ENCODE measurements at places on chromosomes 3 and 15. TPM values are rescaled to one million over a fixed set of nuclear protein-coding genes. Genes with fewer than 3 reads are reported as not detected.

- H3K27me3 ChIP-seq, result peaks cover 3% of the 10 kb centered on the region
- DNase-seq, result no peak
- H3K4me3 ChIP-seq, result no peak overlapping the region
- H3K36me3 ChIP-seq, result no peaks in the 10 kb centered on the region
- H3K4me1 ChIP-seq, result no peaks in the 10 kb centered on the region
- peak overlapping the region; percentile 25 for H3K27ac ChIP-seq
Measured at GRCh38 chr3:160184655-160185054, 40.6 kb upstream of the C3orf80 start.

GRCh38 chr3:59513570-59513969 is 463.7 kb upstream of the CFAP20DC start:
- H3K27ac ChIP-seq, result no peak overlapping the region
- H3K4me1 ChIP-seq, result no peaks in the 10 kb centered on the region
- H3K4me3 ChIP-seq, result no peak overlapping the region
- no peak for DNase-seq
- no peaks in the 10 kb centered on the region for H3K27me3 ChIP-seq

GRCh38 chr3:13665582-13666226 is 116.8 kb downstream of the FBLN2 start:
- no peaks in the 10 kb centered on the region for H3K4me1 ChIP-seq
- H3K27me3 ChIP-seq, result peaks cover 37% of the 10 kb centered on the region
- no peaks in the 10 kb centered on the region for H3K36me3 ChIP-seq
- DNase-seq, result no peak

GRCh38 chr3:45608885-45609284 is 14.3 kb downstream of the LIMD1 start:
- H3K4me1 ChIP-seq, result peaks cover 4% of the 10 kb centered on the region
- H3K27ac ChIP-seq, result no peak overlapping the region
- H3K4me3 ChIP-seq, result no peak overlapping the region
- no peaks in the 10 kb centered on the region for H3K27me3 ChIP-seq

DNA sequence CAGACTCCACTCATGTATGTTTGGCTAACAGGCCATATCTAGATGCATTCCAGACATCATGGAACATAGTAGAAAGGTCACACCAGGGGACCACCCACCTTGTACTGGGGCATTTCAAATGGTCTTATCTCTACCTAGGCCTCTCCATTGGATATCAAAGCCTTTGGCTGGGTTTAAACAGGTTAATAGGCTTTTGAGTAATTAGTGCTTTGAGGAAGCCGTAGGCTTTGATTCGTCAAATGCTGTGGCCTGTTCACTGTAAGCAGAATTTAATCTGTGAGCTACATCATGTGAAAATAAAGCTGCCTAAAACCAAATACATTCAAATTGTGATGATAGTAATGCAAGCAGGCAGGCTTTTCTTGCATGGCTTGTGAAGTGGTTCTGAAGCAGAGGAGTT is 129.5 kb downstream of the ST8SIA2 start:
- H3K27me3 ChIP-seq, result no peaks in the 10 kb centered on the region
- no peak overlapping the region for H3K4me3 ChIP-seq
- H3K4me1 ChIP-seq, result peaks cover 5% of the 10 kb centered on the region
- no peaks in the 10 kb centered on the region for H3K36me3 ChIP-seq
- no peak overlapping the region for H3K27ac ChIP-seq

DNA sequence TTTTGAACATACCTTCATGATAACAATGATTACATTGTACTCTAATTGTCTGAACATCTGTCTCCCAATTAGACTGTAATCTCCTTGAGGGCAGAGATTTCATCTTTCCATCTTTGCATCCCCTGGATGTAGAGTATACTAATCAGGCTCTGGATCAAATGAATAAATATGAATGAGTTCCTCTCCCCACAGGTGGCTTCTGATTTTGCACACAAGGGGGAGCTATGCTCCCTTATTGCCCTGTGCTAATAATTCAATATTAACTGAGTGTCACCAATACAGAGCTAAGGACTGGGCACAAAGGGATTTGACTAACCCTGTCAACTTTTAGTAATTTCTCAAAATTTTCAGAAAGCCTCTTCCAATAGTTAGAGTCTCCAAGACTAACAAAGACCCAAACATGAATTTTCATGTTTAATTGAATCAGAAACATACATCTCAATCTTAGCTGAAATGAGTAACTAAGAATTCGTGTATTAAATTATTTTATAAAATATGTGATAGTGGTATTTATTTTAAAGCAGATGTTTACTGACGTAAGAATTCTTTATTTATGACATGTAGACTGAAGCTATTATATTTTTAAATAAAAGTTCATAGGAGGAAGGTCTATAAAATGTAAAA is 3.0 kb downstream of the DUOXA1 start:
- H3K36me3 ChIP-seq, result no peaks in the 10 kb centered on the region
- peaks cover 67% of the 10 kb centered on the region for H3K27me3 ChIP-seq
- H3K4me3 ChIP-seq, result no peak overlapping the region
- H3K4me1 ChIP-seq, result no peaks in the 10 kb centered on the region
- H3K27ac ChIP-seq, result no peak overlapping the region
- DNase-seq, result no peak

DNA sequence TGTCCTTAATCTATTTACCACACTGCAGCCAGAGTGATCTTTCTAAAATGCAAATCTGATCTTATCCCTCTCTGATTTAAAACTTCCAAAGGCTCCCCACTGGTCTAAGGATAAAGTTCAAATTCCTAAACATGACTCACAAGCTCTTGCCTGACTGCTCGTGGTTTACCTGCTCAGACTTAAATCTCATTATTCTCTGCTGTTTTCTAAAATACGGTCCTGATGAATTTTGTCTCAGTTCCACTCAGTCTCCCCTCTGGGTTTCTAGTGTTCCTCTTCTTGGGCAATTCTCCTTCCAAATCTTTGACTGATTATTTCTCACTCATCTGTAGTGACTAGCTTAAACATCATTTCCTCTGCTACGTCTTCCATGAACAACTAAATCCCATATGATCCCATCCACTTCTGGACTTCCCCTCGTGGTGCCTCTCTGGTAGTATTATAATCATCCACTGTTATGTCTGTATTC is 108.3 kb downstream of the P3H2 start:
- H3K27ac ChIP-seq, result no peak overlapping the region
- H3K27me3 ChIP-seq, result no peaks in the 10 kb centered on the region

GRCh38 chr15:70342141-70342540 is 244.4 kb upstream of the TLE3 start:
- no peaks in the 10 kb centered on the region for H3K36me3 ChIP-seq
- no peak overlapping the region for H3K4me3 ChIP-seq
- no peaks in the 10 kb centered on the region for H3K27me3 ChIP-seq
- DNase-seq, result no peak

- H3K27ac ChIP-seq, result no peak overlapping the region
- H3K36me3 ChIP-seq, result no peaks in the 10 kb centered on the region
- H3K4me3 ChIP-seq, result no peak overlapping the region
- DNase-seq, result no peak
- H3K4me1 ChIP-seq, result no peaks in the 10 kb centered on the region
Measured at GRCh38 chr3:152973575-152973974, 138.6 kb downstream of the P2RY1 start.

DNA sequence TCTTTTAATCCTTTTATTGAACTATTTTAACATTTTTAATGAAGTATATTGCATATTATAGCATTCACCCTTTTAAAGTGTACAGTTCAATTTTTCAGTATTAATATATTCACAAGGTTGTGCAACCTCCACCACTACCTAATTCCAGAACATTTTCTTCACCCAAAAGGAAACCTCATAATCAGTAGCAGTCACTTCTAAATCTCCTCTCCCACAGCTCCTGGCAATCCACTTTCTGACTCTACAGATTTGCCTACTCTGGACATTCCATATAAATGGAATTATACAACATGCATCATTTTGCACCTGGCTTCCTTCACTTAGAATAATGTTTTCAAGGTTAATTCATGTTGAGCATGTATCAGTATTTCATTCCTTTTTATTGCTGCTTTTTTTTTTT is 55.0 kb upstream of the HRH1 start:
- no peak overlapping the region for H3K4me3 ChIP-seq
- H3K27ac ChIP-seq, result no peak overlapping the region
- H3K27me3 ChIP-seq, result no peaks in the 10 kb centered on the region
- no peak for DNase-seq
- H3K36me3 ChIP-seq, result no peaks in the 10 kb centered on the region

DNA sequence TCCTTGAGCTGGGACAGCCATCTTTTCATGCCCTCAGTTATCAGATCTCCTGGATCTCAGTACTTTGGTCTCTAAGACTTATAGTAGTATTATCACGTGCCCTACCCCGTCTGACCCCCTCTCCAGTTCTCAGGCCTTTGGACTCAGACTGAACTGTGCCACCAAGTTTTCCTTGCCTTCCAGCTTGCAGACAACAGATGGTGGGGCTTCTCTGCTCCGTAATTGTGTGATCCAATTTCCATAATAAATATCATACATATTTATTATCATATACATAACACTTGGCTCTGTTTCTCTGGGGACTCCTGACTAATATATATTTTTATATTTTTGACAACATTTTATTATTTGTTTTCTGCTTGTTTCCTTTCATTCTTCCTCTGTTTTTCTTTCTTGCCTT is 458.8 kb upstream of the SEMA6D start:
- H3K4me3 ChIP-seq, result no peak overlapping the region
- no peaks in the 10 kb centered on the region for H3K4me1 ChIP-seq
- no peaks in the 10 kb centered on the region for H3K36me3 ChIP-seq
- DNase-seq, result no peak

Gene CEP19
- total RNA-seq, result 2.8 TPM

Gene GPR149
- total RNA-seq, result not detected

Gene NOX5
- not detected for total RNA-seq

Measured in heart left ventricle (tissue), 16 donors.